KBM-7 (cell line): ENCODE measurements at places on chromosomes 4 and X.
A peak's percentile ranks its signal among the peaks of the same experiment; 100 is the strongest.

DNA sequence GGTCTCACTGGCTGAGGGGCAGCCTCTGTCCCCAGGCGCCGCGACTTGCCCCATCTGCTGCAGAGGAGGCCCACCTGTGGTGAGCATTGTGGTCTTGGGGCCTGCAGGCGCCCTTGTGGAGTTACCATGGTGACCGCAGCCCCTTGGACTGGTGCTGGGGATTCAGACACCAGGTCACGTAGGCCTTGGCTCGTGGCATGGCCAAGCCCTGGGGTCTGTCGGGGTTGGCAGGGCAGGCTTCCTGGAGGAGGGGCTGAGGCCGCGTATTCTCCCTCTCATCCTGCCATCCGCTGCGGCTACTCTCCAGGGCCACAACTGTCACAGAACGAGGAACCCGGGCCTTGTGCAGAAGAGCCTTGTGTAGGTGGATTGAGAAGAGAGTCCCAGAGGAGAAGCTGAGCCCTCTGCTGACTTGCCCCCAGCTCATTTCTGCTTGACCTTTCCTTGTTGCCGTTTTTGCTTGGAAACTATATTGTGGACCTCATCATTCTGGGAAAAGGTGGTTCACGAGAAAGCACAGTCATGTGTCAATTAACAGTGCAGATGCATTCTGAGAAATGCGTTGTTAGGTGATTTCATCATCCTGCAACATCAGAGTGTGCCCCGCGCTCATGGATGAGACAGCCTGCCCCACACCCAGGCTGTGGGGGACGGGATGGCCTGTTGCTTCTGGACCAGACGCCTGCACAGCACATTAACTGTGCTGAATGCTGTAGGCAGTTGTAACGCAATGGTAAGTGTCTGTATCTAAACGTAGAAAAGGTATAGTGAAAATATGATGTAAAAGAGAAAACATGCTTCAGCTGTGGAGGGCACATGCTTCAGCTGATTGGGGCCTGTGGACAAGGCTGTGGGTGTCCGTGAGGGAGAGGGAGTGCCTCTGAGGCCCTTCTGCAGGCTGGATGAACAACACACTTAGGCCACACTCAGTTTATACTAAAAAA, 38.5 kb downstream of the TRMT44 start:
- DNase-seq: no peak

DNA sequence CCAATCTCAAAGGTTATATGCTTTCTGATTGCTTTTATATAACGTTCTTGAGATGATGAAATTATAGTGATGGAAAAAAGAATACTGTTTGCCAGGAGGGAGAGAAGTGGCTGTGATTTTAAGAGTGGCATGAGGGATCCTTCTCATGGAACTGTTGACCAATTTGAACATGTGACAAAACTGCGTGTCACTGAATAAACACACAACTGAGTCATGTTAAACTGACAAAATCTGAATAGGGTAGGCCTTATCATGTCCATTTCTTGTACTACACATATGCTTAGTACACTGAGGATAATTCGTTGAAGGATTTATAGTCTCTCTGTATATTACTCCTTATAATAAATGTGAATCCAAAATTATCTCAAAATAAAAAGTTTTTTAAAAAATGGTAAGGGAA, 22.2 kb upstream of the HSPA4L start:
- no peak for DNase-seq

GRCh38 chrX:86102341-86102740, 45.9 kb upstream of the DACH2 start:
- no peak for DNase-seq

DNA sequence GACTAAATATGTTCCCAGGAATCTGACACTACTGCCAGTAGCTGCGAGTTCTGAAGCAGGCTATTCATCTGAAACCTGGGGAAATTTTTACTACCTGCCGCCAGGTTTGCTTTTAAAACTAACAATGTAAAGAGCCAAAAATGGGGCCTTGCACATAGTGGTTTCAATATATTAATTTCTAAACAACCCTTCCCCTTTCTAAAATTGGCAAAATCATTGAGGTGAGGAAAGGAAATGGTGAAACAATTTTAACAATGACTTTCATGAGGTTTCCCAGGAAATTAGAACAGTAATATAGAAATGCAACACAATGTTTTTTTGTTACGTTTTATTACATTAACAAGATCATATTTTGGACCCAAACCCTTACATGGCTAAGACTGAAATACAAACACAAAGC, 21.3 kb downstream of the FANCB start:
- DNase-seq: no peak

DNA sequence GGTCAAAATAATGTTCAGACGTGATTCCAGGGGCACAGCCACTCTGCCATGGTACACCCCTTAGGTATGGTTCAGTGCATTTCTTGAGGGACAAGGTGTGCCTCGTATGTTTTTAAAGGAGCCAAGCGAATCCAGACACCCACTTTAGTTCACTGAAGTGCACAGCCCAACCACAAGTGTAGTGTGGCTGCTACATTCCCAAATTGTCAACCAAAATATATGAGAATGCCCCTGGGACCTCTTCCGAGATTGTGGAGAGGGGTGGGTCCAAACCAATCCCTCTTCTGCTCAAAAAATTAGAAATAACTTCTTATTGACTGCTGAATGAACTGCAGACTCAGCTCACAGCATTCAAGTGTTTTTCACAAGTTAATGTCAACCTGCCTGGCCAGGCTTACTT, 7.4 kb upstream of the BRS3 start:
- DNase-seq: no peak

DNA sequence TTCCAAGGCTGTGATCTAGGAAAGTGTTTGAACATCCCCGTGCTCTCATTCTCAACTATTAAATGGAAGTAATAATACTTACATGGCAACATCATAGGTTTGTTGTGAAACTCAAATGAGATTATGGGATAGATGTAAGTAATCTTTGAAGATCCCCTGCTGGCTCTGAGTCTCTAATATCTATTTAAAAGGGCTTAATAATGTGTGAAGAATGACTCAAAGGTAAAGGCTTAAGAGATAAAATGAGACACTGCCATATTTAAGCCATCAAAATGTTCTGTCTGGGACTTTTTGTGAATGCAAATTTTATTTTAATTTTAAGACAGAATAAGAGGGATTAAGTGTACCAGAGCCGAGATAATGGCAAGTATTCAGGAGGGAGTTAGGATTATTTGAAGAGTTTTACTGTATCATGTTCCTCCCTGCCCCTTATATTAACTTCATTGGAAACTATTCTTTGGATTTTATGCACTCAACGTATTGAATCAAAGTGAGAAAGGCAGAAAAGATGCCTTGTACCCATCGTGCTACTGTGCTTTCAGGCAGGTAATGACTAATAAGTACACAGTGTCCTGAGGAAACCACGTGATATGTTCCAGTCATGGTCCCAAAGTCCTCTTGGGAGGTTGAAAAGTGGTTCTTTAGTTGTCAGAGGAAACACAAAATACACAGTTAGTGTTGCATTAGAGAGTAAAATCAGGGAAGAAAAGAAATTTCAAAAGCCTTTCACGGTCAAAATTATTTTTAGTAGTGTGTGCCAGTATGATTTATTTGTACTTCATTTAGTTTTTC, 192.4 kb downstream of the RBM46 start:
- DNase-seq: no peak

DNA sequence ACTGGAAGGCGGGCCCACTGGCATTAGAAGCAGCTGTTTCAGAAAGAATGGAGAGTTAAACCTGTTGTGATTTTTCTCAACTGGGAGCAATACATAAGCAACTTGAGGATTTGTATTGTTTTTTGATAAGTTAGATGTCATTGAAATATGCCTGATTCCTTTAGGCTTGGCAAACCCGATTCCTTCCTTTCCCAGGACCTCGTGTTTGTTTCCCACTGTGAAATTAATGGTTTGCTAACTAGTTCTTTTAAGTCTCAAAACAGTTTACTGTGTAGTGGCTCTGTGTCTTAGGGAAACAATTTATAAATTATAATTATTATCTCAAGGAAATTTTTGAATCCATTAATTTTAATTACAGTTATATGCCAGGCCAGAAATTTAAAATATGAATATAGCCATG, 218.0 kb downstream of the DCTD start:
- DNase-seq: no peak

DNA sequence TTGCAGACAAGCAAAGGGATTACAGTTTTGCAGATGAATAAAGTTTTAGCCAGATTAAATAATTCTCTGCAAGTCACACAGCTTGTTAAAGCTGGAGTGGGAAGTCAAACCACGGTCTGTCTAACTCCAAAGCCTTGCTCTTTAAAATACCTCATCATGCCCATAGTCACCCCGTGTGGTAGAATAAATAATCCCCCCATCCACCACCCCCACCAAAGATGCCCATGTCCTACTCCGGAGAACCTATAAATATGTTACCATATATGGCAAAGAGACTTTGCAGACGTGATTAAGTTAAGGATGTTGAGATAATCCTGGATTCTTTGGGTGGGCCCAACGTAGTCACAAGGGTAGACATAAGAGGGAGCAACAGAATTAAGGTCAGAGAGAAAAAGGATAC, 118.7 kb downstream of the BEND2 start:
- no peak for DNase-seq

DNA sequence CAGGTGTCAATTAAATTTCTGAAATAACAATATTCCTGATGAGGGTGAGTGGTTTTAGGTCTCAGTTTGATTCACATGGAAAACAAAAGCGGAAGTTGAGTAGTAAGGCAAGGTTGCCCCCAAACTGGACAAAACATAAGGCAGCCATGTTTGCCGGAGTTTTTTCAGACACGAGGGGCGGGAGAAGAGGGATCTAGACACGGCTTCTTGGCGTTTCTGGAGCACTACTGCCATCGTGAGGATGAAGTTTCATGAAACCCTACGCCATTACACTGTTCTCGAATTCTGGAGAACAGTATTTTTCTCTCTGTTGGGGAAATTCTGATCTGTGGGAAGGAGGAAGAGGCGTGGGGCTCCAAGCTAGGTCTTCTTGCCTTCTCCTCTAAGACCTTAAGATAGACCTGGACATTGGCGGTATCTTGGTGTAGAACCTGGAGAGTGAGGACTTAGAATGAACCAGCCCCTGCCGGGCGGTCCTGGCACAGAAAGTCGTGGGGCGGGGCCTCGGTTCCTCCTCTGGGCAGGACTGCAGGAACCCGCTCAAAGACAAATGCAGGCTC, 160.3 kb downstream of the OR13H1 start:
- no peak for DNase-seq

DNA sequence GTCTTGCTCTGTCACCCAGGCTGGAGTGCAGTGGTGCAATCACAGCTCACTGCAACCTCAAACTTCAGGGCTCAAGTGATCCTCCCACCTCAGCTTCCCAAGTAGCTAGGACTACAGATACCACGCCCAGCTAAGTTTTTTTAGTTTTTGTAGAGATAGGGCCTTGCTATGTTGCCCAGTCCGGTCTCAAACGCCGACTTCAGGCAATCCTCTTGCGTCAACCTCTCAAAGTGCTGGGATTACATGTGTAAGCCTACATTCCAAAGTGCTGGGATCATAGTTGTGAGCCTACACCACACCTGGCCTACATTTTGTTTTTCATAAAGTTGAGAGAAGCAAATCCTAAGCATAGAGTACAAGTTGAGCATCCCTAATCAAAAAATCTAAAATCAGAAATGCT, 42.2 kb downstream of the SMARCA5 start:
- DNase-seq: no peak

- DNase-seq: no peak
Measured at GRCh38 chr4:185542626-185543315, 7.5 kb upstream of the PDLIM3 start.

DNA sequence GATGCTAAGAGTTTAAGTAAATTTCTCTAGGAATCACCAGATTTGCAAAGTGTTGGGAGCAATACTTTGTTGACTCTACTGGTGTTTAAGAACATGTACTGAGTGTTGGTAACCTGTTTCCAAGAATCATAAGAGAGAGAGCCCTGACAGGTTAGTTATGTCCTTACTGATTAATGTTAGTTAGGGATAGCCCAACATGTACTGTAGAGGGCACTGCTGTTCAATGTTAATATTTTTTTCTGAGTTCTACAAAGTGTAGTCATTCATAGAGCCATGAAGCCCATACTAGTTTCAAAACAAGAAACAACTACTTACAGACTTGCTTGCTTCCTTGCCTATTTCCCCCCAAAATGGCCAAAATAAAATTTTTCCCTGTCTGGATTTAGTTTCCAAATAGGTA, 11.9 kb downstream of the TMPRSS11D start:
- DNase-seq: peak; percentile 52

- no peak for DNase-seq
Measured at GRCh38 chr4:119477412-119478053, 151.1 kb downstream of the PDE5A start.

DNA sequence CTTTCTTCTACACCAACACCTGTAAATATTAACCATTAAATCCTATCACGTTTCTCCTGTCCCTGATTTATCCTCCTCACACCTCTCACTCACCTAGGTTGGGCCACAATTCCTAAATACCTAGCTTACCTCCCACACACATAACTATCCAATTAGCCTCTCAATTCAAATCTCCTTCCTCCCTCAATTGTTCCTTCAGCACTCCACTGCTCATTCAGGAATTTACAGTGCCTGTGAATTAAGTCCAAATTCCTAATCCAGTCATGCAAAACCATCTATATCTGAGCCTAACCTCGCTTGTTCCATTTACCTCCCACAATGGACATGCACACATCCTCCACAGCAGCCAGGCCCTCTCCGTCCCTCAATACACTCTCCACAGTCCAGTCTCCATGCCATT, 17.5 kb downstream of the ANXA5 start:
- DNase-seq: no peak

GRCh38 chrX:152170621-152171020, 32.2 kb upstream of the MAGEA10 start:
- no peak for DNase-seq

GRCh38 chr4:53113431-53114225, 251.5 kb downstream of the RASL11B start:
- no peak for DNase-seq

DNA sequence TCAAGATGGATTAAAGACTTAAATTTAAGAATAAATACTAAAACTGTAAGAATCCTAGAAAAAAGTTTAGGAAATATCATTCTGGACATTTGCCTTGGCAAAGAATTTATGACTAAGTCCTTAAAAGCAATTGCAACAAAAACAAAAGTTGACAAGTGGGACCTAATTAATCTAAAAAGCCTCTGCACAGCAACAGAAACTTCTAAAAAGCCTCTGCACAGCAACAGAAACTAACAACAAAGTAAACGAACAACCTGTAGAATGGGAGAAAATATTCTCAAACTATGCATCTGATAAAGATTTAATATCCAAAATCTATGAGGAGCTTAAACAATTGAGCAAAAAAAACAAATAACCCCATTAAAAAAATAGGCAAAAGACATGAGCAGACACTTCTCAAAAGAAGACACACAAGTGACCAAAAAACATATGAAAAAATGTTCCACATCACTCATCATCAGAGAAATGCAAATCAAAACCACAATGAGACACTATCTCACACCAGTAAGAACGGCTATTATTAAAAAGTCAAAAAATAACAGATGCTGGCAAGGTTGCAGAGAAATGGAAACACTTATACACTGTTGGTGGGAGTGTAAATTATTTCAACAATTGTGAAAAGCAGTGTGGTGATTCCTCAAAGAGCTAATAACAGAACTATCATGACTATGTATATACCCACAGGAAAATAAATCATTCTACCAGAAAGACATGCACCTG, 5.5 kb upstream of the OPRPN start:
- no peak for DNase-seq

GRCh38 chr4:11698846-11699590, 270.3 kb upstream of the HS3ST1 start:
- no peak for DNase-seq
